ENCODE measurements at places on chromosomes 13 and 19. TPM values are rescaled to one million over a fixed set of nuclear protein-coding genes. Genes with fewer than 3 reads are reported as not detected.

DNA sequence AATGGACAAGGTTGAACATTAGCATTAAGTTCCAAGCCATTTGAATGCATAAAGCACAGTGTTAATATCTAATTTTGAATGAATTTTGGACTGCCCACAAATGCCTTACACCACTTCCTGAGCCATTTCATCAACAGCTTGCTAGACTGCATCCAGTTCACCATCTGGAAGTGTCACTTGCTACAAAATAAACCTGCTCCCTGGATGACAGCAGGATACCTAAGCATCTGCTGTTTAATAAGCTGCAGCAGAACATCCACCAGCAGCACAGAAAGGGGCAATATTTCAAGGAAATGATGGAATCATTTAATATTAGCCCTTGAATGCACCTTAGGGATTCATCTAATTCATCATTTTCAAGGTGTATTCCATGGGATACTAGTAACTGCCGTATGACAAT, 76.6 kb upstream of the PCDH9 start:
- H3K27me3 ChIP-seq = no peaks in the 10 kb centered on the region
- H3K27ac ChIP-seq = no peak overlapping the region
- no peaks in the 10 kb centered on the region for H3K36me3 ChIP-seq
- H3K4me3 ChIP-seq = no peak overlapping the region

GRCh38 chr13:73913751-73914518, 220.3 kb downstream of the KLF12 start:
- no peak overlapping the region for H3K4me3 ChIP-seq
- no peak for DNase-seq
- no peaks in the 10 kb centered on the region for H3K36me3 ChIP-seq
- no peak overlapping the region for H3K27ac ChIP-seq

DNA sequence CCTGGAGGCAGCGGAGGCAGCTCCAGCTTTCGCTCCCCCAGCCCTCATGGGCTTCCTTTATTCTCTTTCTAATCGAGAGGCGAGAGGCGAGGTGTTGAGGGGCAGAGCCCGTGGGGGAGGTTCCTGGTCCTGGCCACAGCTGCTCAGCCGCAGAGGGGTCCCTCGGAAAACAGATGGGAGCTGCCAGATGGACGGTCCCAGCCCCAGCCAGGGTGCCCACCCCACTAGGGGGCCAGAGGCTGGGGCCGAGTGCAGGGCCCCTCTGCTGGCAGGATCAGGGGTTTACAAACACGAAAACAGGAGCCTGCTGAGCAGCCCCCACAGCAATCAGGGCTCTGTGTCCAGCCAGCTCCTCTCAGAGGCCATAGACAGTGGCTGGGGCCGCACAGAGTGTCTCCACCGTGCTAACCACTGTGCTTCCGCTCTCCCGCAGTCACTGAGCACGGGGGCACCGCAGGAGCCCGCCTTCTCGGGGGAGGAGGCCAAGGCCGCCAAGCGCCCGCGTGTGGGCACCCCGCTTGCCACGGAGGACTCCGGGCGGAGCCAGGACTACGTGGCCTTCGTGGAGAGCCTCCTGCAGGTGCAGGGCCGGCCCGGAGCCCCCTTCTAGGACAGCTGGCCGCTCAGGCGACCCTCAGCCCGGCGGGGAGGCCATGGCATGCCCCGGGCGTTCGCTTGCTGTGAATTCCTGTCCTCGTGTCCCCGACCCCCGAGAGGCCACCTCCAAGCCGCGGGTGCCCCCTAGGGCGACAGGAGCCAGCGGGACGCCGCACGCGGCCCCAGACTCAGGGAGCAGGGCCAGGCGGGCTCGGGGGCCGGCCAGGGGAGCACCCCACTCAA, 182.2 kb downstream of the KDM4B start:
- H3K4me1 ChIP-seq = no peaks in the 10 kb centered on the region
- peak overlapping the region; percentile 76 for H3K27ac ChIP-seq
- H3K36me3 ChIP-seq = peaks cover 5% of the 10 kb centered on the region
- no peak for DNase-seq
- H3K4me3 ChIP-seq = no peak overlapping the region

DNA sequence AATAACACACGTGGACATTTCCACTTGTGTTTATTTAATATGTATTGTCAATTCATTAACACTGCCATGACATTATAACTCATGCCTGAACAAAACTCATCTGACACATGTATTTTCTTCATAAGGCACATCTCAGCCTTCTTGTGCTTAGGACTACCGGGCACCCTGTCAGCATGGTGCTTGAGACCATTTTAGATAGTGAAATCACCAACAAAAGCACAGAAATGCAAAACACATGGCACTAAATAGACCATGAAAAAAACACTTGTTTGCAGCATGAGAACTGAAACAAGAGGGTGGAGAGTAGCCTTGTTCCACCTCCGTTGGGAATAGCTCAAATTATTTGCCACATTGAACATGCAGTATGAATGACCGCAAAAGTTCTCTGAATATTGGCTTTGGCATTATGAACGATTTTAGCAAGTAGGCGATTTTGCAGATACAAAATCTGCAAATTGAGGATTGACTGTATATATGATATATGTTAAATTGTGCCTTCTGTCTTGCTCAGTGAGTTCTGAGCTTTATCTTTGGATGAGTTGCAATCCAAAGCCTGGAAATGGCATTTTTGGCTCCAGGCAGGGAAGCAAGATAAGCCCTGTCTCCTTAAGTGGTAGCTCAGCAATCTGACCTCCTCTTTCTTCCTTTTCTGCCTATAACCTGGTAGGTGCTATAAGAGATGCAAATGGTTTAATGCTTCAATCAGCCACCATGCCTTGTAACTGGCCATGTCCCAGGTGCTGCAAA, 328.2 kb downstream of the HS6ST3 start:
- no peak overlapping the region for H3K27ac ChIP-seq
- no peaks in the 10 kb centered on the region for H3K27me3 ChIP-seq
- no peaks in the 10 kb centered on the region for H3K4me1 ChIP-seq
- no peaks in the 10 kb centered on the region for H3K36me3 ChIP-seq
- no peak for DNase-seq

DNA sequence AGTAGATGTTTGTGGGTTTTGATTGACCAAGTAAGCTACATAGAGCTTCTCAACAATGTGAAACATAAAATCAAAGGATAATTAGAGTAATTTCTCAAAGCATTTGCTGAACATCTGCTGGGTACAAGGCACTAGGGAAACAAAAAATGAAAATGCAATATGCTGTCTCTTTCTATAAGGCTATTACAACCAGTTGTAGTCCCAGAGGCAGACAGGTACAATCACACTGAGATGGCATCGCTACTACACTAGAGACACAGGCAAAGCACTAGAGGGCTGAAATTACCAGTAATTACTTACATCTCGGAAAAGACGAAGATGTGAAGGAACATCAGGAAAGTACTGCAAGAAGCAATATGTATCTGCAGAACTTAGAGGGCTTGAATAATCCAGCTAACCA, 133.3 kb downstream of the LHFPL6 start:
- no peaks in the 10 kb centered on the region for H3K36me3 ChIP-seq
- H3K4me1 ChIP-seq = no peaks in the 10 kb centered on the region
- H3K27me3 ChIP-seq = no peaks in the 10 kb centered on the region
- H3K4me3 ChIP-seq = no peak overlapping the region

DNA sequence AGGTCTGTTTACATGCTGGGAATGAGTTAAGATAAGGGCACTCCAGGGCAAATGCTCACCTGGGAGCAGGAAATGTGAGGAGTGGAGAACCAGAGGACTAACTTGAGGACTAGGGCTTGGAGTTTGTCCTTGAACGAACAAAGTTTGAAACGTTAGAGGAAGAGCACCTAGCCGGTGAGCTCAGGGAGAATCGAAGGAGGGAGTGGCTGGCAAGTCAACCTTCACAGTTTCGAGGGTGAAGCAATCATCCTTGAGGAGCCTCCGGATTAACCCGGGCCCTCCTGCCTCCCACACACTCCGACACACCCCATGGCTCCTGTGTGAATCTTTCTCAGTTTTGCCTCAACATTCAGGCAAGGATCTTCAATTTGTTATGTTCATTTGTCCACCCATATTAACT, 58.6 kb downstream of the LMO7 start:
- H3K27ac ChIP-seq = no peak overlapping the region
- DNase-seq = no peak
- H3K36me3 ChIP-seq = no peaks in the 10 kb centered on the region
- H3K4me1 ChIP-seq = peaks cover 4% of the 10 kb centered on the region
- no peak overlapping the region for H3K4me3 ChIP-seq

DNA sequence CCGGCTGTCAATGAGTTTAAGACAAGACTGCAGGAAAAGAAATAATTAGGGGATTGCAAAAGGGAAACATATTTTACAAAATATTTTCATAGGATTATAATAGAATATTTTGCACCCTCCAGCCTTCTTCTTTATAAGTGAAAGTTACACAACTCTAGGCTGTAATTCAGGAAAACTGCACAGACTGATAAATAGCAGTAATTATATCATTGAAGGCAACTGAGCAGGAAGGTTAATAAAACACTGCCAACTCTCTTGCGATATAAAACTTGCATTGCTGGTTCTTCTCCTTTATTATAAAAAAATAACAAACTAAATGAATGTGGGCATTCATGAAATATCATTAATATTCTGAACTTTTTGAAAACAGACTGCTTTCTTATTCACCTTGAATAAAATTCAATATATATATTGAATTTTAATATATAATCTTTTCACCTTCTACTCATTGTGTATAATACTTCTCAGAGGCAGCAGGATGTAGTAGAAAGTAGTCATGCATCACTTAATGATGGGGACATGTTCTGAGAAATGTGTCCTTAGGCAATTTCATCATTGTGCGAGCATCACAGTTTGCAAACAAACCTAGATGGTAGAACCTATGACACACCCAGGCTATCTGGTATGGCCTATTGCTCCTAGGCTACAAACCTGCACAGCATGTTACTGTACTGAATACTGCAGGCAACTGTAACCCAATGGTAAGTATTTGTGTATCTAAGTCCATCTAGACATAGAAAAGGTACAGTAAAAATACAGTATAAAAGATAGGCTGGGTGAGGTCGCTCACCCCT, 24.9 kb upstream of the STARD13 start:
- no peaks in the 10 kb centered on the region for H3K4me1 ChIP-seq
- H3K36me3 ChIP-seq = no peaks in the 10 kb centered on the region
- no peak overlapping the region for H3K4me3 ChIP-seq

GRCh38 chr19:3227054-3227626, 2.7 kb downstream of the CELF5 start:
- no peaks in the 10 kb centered on the region for H3K4me1 ChIP-seq
- no peak for DNase-seq
- H3K4me3 ChIP-seq = no peak overlapping the region
- H3K27me3 ChIP-seq = peaks cover 31% of the 10 kb centered on the region
- no peaks in the 10 kb centered on the region for H3K36me3 ChIP-seq
- no peak overlapping the region for H3K27ac ChIP-seq

DNA sequence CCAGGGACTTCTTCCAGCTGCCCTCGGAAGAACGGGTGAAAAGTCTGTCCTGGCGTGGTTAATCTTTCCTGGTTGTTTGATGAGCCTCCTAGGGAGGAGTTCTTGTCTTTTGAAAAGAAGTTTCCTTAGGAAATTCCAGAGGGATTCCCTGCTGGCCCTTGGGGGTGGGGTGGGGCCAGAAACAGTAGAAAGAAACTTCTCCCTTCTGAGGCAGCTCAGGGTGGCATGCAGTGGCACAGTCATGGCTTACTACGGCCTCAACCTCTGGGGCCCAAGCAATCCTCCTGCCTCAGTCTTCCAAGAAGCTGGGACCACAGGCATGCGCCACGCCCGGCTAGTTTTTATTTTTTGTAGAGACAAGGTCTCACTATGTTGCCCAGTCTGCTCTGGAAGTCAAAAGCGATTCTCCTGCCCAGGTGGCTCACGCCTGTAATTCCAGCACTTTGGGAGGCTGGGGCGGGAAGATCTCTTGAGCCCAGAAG, 1.5 kb downstream of the ZNF101 start:
- H3K36me3 ChIP-seq = peaks cover 32% of the 10 kb centered on the region
- no peaks in the 10 kb centered on the region for H3K4me1 ChIP-seq
- H3K27ac ChIP-seq = no peak overlapping the region
- no peaks in the 10 kb centered on the region for H3K27me3 ChIP-seq
- peak; percentile 84 for DNase-seq
- peak overlapping the region; percentile 96 for H3K4me3 ChIP-seq

GRCh38 chr13:99129050-99129449, 71.6 kb upstream of the UBAC2 start:
- no peaks in the 10 kb centered on the region for H3K4me1 ChIP-seq
- no peaks in the 10 kb centered on the region for H3K27me3 ChIP-seq
- H3K4me3 ChIP-seq = no peak overlapping the region

DNA sequence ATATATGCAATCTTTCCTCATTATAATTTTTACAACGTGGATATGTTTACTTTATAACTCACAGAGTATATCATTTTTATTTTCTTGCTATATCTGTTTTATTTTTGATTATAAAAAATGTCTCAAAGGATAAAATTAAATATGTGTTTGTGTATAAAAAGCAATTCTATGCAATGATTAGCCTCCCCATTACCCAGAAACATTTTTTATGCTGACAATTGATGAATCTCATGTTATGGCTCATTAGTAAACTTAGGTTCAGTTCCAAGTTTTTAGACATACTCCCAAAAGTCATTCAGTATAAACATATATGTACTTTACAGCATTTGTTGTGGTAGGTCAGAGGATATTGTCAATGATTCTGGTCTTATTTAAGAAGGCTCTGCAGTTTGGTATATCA, 540.1 kb upstream of the SPRY2 start:
- DNase-seq = no peak
- H3K4me1 ChIP-seq = no peaks in the 10 kb centered on the region
- no peak overlapping the region for H3K4me3 ChIP-seq
- H3K36me3 ChIP-seq = no peaks in the 10 kb centered on the region

DNA sequence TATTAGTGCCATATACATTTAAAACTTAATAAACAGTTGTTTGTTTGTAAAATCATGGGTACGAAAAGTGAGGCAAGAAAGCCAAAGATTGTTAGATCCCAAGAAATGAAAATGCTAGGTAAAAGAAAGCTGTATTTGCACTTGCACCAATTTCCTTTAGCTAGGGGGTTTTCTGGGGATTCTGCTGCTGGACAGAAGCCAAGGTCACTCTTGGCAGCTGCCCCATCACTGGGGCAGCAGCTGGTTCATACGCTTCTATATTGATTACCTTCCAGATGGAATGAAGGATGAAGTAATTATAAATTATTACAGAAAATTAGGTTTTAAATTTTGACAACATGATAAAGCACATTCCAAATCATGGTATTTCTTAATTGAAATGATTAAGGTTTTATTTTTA, 127.4 kb downstream of the SLITRK5 start:
- no peak for DNase-seq
- no peak overlapping the region for H3K4me3 ChIP-seq
- no peaks in the 10 kb centered on the region for H3K36me3 ChIP-seq
- H3K4me1 ChIP-seq = no peaks in the 10 kb centered on the region
- no peaks in the 10 kb centered on the region for H3K27me3 ChIP-seq

GRCh38 chr13:59270327-59270726, 893.4 kb downstream of the DIAPH3 start:
- no peak for DNase-seq
- H3K27ac ChIP-seq = no peak overlapping the region
- no peaks in the 10 kb centered on the region for H3K27me3 ChIP-seq
- no peak overlapping the region for H3K4me3 ChIP-seq
- H3K36me3 ChIP-seq = no peaks in the 10 kb centered on the region

Gene CEACAM1
- total RNA-seq = 0.50 TPM

Gene SLITRK5
- total RNA-seq = 0.35 TPM

Gene MUC16
- 0.23 TPM for total RNA-seq

Gene MAP2K7
- 35.7 TPM for total RNA-seq

All from endodermal cell (in vitro differentiated cells).